ENCODE measurements at places on chromosomes 11 and 22.

GRCh38 chr22:38761202-38762162, 5.7 kb upstream of the SUN2 start:
- no peak for DNase-seq

DNA sequence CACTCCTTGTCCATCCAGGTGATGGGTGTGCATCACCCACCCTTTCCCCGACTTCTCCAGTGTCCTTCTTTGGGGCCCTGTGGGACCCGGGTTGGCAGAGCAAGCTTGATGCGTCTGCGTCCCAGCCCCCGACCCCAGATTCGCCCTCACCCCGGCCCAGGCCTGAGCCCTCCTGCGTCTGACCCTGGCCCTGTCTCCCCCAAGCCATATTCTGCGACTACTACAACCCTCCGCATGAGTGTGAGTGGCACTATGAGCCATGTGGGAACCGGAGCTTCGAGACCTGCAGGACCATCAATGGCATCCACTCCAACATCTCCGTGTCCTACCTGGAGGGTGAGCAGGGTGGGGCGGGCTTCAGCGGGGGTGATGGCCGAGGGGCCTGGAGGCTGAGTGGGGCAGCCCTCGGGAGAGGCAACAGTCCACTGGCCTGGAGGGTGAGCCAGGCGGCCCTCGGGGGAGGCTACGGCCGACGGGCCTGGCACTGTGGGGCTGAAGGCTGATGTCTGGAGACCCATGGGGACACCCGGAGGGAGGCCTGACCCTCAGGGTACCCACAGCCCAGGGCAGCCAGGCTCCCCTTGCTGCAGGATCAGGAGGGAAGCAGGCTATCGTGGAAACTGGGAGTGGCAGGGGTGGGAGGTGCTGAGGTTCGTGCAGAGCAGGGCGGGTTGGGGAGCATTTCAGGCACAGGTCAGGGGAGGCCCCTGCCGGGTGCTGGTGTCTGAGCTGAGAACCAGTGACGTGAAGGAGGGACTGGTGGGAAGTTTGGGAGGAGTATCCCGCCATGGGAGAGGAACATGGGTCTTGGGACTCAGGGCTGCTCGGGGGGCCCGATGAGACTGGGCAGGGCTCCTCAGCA, 15.3 kb downstream of the MUC2 start:
- no peak for DNase-seq

DNA sequence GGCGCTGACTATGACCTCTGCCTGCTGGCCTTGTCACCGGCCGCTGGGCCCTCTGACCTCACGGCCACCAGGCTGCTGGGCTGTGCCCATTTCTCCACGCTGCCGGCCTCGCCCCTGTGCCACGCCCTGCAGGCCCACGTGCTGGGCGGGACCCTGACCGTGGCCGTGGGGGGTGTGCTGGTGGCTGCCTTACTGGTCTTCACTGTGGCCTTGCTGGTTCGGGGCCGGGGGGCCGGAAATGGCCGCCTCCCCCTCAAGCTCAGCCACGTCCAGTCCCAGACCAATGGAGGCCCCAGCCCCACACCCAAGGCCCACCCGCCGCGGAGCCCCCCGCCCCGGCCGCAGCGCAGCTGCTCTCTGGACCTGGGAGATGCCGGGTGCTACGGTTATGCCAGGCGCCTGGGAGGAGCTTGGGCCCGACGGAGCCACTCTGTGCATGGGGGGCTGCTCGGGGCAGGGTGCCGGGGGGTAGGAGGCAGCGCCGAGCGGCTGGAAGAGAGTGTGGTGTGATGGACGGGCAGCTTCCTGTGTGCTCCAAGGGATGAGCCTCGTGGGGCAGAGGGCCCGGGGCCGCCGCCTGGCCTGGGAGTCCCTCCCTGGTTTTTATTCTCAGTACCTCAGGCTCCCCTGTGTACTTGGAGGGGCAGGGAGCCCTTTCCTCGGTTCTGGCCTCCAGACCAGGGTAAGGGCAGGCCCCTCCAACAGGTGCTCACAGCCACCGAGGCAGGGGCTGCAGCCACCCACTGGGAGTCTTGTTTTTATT, 3.0 kb downstream of the LRFN4 start:
- no peak for DNase-seq

- no peak for DNase-seq
Measured at GRCh38 chr11:128948583-128948982, 5.9 kb upstream of the TP53AIP1 start.

GRCh38 chr22:29871684-29872083, 11.3 kb upstream of the MTMR3 start:
- DNase-seq, result no peak

GRCh38 chr11:71563406-71563805, 2.0 kb upstream of the KRTAP5-10 start:
- DNase-seq, result no peak

Measured in stimulated activated CD8-positive, alpha-beta memory T cell treated with anti-CD3 and anti-CD28 coated beads, Interleukin-7, amount 100 ng/mL, for 48 hours (primary cell).